Naive thymus-derived CD4-positive, alpha-beta T cell (primary cell): ENCODE measurements at places on chromosomes 13 and 19. TPM values are rescaled to one million over a fixed set of nuclear protein-coding genes. Genes with fewer than 3 reads are reported as not detected.

- H3K4me3 ChIP-seq: peak overlapping the region; percentile 56
- peak overlapping the region; percentile 58 for H3K27ac ChIP-seq
These were observed 47.6 kb downstream of the PTPRS start for GRCh38 chr19:5292822-5293611.

DNA sequence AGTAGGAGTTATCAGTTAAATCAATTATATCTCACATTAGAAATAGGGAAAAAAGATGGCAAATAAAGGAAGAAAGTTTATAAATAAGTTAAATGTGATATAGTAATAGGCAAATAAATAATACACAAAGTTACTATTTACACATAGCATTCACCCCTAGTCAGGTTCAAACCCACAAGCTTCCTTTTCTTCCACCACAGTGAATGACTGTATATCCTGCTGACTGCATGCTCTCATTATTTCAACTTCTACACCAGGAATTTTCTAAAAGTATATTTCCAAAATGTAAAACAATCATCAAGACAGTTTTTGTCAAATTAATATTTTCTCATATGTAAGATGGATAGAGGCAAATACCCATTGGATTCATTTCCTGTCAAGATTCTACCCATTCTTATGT, 548.6 kb upstream of the SLITRK5 start:
- H3K4me3 ChIP-seq: no peak overlapping the region
- DNase-seq: no peak
- H3K4me1 ChIP-seq: no peaks in the 10 kb centered on the region
- no peaks in the 10 kb centered on the region for H3K27me3 ChIP-seq

GRCh38 chr13:94613051-94613450, 11.4 kb downstream of the GPR180 start:
- no peak for DNase-seq
- no peak overlapping the region for H3K27ac ChIP-seq
- H3K27me3 ChIP-seq: no peaks in the 10 kb centered on the region
- peaks cover 7% of the 10 kb centered on the region for H3K36me3 ChIP-seq
- H3K4me3 ChIP-seq: no peak overlapping the region

GRCh38 chr19:38093587-38093986, 130.4 kb downstream of the DPF1 start:
- H3K27ac ChIP-seq: no peak overlapping the region
- H3K4me1 ChIP-seq: no peaks in the 10 kb centered on the region
- H3K4me3 ChIP-seq: no peak overlapping the region

Gene IL4I1
- polyA plus RNA-seq: not detected

Gene TMEM145
- polyA plus RNA-seq: not detected
